Lower leg skin (tissue), 4 donors: ENCODE measurements at places on chromosomes 4 and X.

DNA sequence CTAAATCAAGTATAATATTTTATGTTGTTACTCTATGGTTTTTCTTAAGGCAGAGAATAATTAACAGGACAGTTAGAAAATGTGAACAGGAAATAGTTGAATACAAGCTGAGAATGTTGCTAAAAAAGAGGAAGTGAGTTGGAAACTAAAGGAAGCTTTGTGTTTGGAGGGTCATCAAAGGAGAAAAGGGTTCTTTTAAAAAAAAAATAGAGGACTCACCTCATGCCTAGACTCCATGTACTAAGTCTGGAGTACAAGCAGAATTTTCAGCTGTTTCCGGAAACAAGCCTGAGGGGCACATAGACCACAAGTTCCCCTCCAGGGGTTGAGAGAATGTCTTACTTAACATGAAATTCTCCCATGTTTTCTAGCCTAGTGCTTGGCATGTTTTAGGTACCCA, 20.1 kb upstream of the MAP7D3 start:
- no peak for DNase-seq

- no peak for DNase-seq
Observed at GRCh38 chrX:139702658-139703057, 5.3 kb downstream of the MCF2 start.

DNA sequence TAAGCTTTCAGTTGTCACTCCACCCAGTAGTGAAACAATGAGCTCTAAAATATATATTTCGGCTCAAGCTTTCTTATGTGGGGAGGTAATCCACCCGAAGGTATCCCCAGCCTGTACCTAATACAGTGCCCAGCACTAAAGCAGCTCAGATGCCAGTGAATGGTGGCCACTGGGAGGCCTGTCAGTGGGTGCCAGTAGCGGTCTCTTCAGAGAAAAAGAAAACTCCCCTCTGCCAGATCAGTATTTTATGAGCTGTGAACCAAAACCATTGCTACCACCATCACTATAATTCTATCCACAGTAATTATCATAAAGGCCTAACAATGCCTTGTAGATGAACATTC, 835 bp upstream of the NFKB1 start:
- no peak for DNase-seq

DNA sequence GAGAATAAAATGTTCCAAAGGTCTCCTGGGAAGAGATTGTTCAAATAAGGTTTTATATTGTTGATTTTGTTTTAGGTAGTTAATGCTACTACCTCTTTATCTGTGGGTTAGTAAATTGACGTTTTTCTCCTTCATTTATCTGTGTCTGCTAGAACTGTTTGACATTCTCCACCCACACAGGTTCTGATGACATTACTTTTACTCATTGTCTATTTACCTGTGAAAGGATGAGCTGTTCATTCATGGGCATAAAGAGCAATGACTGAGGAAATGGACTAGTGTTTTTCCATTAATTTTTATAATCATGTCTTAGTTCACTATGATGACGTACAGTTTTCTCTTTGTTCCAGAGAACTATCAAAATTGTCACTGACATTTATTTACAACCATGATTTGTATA, 75.6 kb downstream of the CPE start:
- no peak for DNase-seq

- no peak for DNase-seq
Observed at GRCh38 chr4:81469781-81470455, 1.8 kb downstream of the RASGEF1B start.

GRCh38 chr4:86921608-86922252, 13.1 kb upstream of the AFF1 start:
- no peak for DNase-seq

GRCh38 chr4:141540643-141541042, 95.7 kb upstream of the IL15 start:
- DNase-seq: no peak

- DNase-seq: no peak
Observed at GRCh38 chrX:9279234-9279544, 185.7 kb upstream of the TBL1X start.

DNA sequence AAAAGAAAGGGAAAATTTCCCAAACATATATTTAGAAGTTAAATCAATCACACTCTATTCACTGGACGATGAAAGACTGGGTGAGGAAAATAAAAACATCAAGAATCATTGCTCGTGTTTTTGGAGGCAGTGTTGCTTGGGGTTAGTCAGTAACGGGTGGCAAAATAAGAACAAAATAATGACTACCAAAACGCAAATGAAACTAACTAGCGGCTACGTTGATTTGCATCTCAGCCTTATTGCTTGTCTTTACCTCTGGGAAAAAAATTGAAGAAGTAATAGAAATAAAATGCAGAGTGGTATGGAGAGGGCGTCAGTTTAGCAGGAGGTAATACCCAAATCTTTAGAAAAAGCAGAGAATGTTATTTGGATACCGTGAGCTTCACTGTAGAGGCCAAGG, 86.4 kb upstream of the SORBS2 start:
- no peak for DNase-seq

GRCh38 chr4:88963817-88964216, 93.2 kb downstream of the FAM13A start:
- DNase-seq: no peak

DNA sequence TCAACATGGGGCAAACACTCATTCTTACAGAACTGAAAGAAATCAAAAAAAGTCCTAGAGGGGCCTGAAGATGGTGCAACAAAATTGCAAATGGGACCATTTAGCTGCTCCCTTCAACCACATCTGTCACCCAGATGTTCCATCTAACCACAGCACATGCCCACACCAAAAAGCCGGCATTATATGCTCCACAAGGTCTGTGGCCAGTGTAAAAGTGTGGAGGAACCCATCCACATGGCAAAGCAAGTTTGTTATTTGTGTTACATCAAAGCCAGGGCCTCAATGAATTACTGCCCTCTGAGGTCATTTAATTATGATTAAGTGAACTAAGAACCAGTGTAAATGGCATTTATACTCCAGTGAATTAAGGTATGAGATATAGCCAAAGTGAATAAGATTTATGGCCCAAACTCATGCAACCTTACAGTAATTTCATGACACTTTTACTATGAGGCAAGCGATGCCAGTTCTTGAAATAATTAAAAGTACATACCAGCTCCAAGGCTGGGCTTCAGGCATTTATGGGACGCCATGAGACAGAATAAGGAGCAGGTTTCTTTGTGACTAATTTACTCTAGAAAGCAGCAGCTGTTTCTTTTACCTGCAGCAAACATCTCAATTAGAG, 48.7 kb upstream of the FGF16 start:
- no peak for DNase-seq

DNA sequence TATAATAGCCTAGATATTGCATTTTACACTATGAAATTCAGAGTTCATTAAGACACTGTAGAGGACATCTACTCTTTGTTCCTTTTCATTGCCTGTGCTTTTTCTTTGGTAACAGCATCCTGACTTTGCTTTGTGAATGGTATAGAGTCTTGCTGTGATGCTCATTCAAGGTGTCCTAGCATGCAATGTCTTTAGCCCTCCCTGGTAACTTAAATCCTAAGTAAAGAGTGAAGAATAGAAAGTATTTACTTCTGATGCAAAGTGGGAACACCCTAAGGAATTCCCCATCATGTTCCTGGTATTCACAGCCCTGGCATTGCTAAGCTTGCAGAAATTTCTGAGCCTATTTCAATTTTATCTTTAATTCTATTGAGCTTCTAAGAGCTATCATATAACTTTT, 400.1 kb downstream of the FAT4 start:
- no peak for DNase-seq

DNA sequence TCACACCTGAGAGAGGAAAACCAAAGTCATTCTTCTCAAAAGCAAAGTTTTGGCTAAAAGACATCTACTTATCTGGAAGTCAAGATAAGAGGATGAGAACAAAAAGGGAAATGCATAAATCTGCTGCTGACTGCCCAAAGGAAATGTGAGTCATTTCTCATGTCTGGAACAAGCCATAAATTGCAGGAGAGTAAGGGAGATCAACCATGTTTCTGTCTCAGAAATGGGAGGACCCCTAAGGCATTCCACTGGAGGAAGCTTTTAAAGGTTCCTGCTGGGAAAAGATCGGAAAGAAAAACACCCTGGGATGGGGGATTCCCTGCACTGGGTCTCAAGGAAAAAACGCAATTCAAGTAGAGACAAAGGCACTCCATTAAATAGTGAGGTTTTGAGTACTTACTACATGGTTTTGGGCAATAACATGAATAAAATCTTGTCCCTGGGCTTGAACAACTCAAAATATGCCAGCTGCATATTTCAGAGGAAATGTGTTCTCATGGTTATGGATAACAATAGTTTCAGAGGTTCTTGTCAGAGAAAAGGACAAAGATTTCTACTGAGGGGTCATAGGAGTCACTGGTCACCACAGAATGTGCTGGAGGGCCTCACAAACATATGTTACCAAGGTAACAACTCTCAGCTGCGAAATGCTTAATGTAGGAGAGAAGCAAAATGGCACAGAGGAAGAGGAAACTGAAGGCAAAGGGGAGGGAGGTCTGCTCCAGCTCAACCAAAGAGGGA, 19.3 kb downstream of the GPR143 start:
- no peak for DNase-seq

GRCh38 chr4:141763374-141763773, 127.0 kb downstream of the IL15 start:
- no peak for DNase-seq

- DNase-seq: no peak
Observed at GRCh38 chr4:189502841-189503435, 437.7 kb upstream of the FRG1 start.

DNA sequence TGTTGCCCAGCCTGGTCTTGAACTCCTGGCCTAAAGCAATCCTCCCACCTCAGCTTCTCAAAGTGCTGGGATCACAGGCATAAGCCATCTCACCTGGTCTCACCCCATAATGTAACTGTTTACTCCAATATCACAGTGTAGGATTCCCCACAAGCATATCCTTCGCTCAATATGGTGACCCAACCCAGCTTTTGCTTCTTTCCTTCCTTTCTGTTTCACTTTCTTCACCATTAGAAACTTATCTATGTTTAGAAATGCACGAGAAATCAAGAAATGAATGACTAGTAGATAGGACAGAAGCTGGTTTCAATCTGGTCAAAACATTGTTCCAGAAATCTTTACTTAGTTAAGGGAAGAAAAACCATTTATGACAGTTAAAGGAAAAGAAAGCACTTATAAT, 18.9 kb downstream of the TSPAN5 start:
- DNase-seq: no peak
